Gastrocnemius medialis (tissue), 4 donors: ENCODE measurements at places on chromosomes 11 and 22. TPM values are rescaled to one million over a fixed set of nuclear protein-coding genes. Genes with fewer than 3 reads are reported as not detected.

DNA sequence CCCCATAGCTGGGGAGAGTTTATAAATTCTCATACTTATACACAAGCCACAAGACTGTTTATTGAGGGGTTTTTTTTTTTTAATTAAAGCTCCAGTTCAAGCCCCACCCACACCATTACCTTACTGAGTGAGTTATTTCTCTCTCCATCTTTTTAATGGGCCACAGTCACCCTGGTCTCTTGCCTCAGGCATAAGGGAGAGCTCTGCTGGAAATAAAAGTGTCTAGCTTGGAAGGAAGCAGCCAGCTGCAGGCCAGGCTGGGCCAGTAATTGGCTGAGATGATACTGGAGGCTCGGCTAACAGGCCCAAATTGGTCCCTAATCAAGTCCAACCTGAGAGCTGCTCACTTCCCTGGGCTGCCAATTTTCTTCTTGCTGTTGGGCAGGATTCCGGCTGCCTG is 174.1 kb downstream of the INSC start:
- no peaks in the 10 kb centered on the region for H3K4me1 ChIP-seq
- H3K4me3 ChIP-seq: no peak overlapping the region

GRCh38 chr22:49480896-49481658 is 346.6 kb downstream of the BRD1 start:
- no peaks in the 10 kb centered on the region for H3K36me3 ChIP-seq
- no peak for DNase-seq
- peaks cover 11% of the 10 kb centered on the region for H3K27me3 ChIP-seq
- H3K4me1 ChIP-seq: no peaks in the 10 kb centered on the region
- no peak overlapping the region for H3K27ac ChIP-seq

GRCh38 chr11:108370315-108370714 is 97.0 kb downstream of the C11orf65 start:
- no peak overlapping the region for H3K27ac ChIP-seq
- H3K4me3 ChIP-seq: no peak overlapping the region
- DNase-seq: no peak

DNA sequence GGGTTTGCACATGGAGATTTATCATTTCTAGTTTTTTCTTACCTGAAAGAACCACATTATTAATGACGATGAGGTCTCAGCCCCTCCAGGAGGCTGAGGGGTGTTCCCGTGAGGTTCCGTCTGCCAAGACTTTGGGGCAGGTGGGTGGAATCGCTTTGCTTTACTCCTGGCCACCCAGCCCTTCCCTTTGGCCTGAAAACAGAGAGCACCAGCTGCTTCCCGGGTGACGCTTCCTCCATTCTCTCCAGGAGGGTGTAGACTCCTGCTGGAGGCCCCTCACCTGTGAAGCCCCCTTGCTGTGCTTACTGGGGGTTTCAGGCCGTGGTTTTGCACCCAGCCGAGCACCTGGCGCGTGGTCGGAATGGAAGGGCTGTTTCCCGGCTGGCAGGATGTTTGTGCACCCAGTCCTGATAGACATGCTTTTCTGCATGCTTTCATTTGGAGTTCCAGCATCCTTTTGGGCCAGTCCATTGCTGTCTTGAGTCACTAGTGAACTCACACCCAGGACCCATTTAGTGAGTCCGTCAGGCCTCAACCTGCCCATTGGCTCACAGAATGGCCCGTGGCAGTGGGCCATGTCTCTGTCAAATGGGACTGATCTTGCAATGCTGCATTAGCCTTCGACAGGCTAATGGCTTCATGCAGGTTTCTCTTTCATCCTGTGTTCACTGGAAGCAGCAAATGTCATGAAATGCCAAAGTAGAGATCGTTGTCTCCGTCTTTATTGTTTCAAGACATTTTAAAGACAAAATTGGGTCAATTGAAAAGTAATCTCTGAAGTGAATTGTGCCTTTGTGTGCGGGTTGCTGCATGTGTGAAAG is 360.8 kb downstream of the TBC1D22A start:
- no peaks in the 10 kb centered on the region for H3K36me3 ChIP-seq
- no peaks in the 10 kb centered on the region for H3K4me1 ChIP-seq
- no peaks in the 10 kb centered on the region for H3K27me3 ChIP-seq
- no peak for DNase-seq
- H3K27ac ChIP-seq: no peak overlapping the region

- no peak overlapping the region for H3K4me3 ChIP-seq
- H3K36me3 ChIP-seq: no peaks in the 10 kb centered on the region
- peak overlapping the region; percentile 68 for H3K27ac ChIP-seq
- H3K27me3 ChIP-seq: no peaks in the 10 kb centered on the region
Measured at GRCh38 chr11:47466701-47467250, 17.8 kb upstream of the RAPSN start.

Gene APOL6
- 2.6 TPM for total RNA-seq

- H3K36me3 ChIP-seq: no peaks in the 10 kb centered on the region
- H3K27me3 ChIP-seq: no peaks in the 10 kb centered on the region
- H3K27ac ChIP-seq: no peak overlapping the region
- H3K4me1 ChIP-seq: peaks cover 19% of the 10 kb centered on the region
Measured at GRCh38 chr11:35317253-35317652, 102.1 kb downstream of the SLC1A2 start.

Gene NEFH
- total RNA-seq: not detected

Gene PRR33
- 2.3 TPM for total RNA-seq

Gene MMP11
- total RNA-seq: 3.6 TPM

GRCh38 chr11:59413646-59414045 is 12.6 kb downstream of the OR5A2 start:
- no peak for DNase-seq
- no peaks in the 10 kb centered on the region for H3K36me3 ChIP-seq
- no peaks in the 10 kb centered on the region for H3K4me1 ChIP-seq
- H3K4me3 ChIP-seq: no peak overlapping the region

GRCh38 chr11:20627701-20628100 is 28.3 kb downstream of the SLC6A5 start:
- H3K36me3 ChIP-seq: no peaks in the 10 kb centered on the region
- DNase-seq: no peak
- H3K4me1 ChIP-seq: no peaks in the 10 kb centered on the region
- no peaks in the 10 kb centered on the region for H3K27me3 ChIP-seq
- no peak overlapping the region for H3K4me3 ChIP-seq

DNA sequence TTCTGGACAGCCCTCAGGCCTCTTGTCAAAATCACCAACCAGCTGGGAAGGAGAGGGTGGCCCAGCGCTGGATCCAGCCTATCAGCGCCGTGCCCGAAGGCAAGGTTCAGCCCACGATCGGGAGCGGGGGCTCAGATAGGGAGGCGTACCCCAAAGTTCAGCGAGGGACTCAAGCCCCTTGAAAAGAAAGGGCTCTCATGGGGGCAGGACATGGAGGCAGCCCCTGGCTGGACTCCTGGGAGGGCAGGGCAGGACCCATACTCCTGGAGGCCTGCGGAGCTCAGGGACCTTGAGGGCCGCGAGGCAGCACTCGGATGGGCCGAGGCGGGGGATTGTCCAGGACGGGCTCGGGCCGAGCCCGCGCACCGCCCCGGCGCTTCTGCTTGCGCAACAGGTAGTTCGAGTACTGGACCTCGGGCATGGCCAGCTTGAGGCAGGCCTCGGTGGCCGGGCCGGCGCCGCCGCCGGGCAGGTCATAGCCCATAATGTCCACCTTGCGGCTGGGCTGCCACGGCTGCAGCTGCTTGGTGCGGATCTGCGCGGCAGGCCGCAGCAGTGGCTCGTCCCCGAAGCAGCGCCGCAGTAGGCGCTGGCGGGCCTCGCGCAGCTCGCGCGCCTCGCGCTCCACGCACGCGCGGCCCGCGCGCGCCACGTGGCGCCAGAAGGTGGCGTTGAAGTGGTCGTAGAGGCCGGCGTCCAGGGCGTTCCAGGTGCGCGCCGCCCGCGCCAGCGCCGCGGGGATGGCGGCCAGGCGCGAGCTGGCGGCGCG is 6.5 kb downstream of the GAL3ST3 start:
- H3K4me1 ChIP-seq: peaks cover 5% of the 10 kb centered on the region
- H3K36me3 ChIP-seq: no peaks in the 10 kb centered on the region
- DNase-seq: no peak
- no peak overlapping the region for H3K4me3 ChIP-seq
- H3K27me3 ChIP-seq: no peaks in the 10 kb centered on the region

Gene DPP3
- total RNA-seq: 30.7 TPM

DNA sequence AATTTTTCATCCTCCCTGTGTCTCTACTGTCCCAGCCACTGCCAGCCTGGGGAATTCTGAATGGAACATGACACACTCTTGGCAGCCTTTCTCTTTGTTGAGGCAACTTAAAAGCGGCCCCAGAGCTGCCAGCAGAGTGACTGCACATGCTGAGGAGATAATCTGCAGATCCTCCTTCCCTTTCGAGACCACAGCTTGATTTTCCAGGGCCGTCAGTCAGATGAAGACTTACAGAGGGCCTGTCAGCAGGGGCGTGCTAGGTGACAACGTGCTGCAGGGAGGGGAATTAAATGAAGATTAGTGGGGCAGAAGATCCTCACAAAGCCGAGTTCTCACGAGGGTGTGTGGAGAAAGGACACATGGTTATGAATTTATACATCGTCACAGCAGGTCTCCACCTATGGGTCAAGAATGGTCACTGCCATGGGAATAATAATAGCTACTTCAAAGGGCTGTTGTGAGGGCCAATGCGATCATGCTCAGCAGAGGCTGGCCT is 193.5 kb upstream of the PITPNB start:
- H3K27me3 ChIP-seq: no peaks in the 10 kb centered on the region
- peak overlapping the region; percentile 78 for H3K27ac ChIP-seq
- peaks cover 11% of the 10 kb centered on the region for H3K4me1 ChIP-seq

- DNase-seq: no peak
- H3K27me3 ChIP-seq: peaks cover 45% of the 10 kb centered on the region
- no peak overlapping the region for H3K4me3 ChIP-seq
Measured at GRCh38 chr22:39115977-39116621, 19.1 kb downstream of the APOBEC3H start.

DNA sequence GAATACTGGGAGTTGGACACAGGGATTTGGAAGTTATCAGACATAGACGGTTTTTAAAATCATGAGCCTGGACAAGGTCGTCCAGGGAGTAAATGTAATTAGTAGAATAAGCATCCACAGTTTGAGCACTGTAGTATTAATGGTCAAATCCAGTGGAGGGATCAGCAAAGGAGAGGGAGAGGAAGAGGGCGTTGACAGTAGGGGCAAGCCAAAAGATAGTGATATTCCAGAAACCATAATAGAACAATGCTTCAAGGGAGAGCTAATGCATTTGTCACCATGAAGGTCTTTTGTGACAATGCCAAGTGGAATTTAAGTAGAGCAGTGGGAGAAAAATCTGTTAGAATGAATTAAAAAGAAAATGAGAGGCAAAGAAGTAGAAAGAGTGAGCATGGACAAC is 68.9 kb upstream of the SLC5A12 start:
- H3K36me3 ChIP-seq: no peaks in the 10 kb centered on the region
- no peak for DNase-seq
- H3K27ac ChIP-seq: no peak overlapping the region
- no peaks in the 10 kb centered on the region for H3K4me1 ChIP-seq

GRCh38 chr11:69365558-69365957 is 71.6 kb downstream of the MYEOV start:
- no peak overlapping the region for H3K4me3 ChIP-seq
- no peak for DNase-seq
- H3K4me1 ChIP-seq: no peaks in the 10 kb centered on the region
- H3K27me3 ChIP-seq: no peaks in the 10 kb centered on the region
- H3K27ac ChIP-seq: no peak overlapping the region

- H3K27me3 ChIP-seq: no peaks in the 10 kb centered on the region
- no peaks in the 10 kb centered on the region for H3K4me1 ChIP-seq
- no peaks in the 10 kb centered on the region for H3K36me3 ChIP-seq
- H3K4me3 ChIP-seq: no peak overlapping the region
- H3K27ac ChIP-seq: no peak overlapping the region
Measured at GRCh38 chr11:64593156-64594105, 2.4 kb downstream of the SLC22A12 start.

Gene OR52I1
- total RNA-seq: not detected

GRCh38 chr22:39620924-39621690 is 50.6 kb downstream of the CACNA1I start:
- no peaks in the 10 kb centered on the region for H3K36me3 ChIP-seq
- no peak overlapping the region for H3K4me3 ChIP-seq
- H3K27ac ChIP-seq: no peak overlapping the region

DNA sequence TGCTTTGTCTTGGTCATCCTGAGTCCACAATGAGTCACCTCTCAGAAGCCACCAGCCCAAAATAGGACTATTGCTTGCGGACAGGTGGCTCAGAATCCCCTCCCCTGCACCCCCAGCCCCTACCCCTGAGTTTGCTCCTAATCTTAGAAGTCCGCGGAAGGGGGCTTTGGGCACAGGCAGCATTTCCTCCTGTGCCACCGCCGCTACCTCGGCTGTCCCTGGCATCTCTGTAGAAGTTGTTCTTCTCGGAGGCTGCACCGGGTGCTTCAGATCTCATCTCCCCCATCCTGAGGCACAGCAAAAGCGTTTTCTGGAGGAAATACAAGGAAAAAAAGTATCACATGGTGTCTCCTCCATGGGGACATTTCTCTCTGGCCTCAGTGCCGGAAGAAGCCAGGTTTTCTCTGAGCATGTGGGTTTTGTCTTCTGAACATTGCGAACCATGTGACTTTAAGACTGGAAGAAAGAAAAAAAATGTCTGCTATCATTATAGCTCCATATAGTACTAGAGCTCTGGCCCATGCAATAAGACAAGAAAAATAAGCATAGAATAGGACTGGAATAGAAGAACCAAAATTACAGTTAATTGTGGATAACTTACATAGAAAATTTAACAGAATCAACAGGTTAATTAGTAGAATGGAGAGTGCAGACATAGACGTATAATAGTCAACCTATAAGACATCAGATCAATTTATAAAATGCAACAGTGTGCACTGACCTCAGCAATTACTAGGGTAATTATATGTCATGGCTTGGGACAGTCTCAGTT is 63.2 kb downstream of the SHISAL1 start:
- H3K4me3 ChIP-seq: no peak overlapping the region
- H3K27ac ChIP-seq: no peak overlapping the region
- H3K4me1 ChIP-seq: no peaks in the 10 kb centered on the region
- no peaks in the 10 kb centered on the region for H3K36me3 ChIP-seq
- H3K27me3 ChIP-seq: no peaks in the 10 kb centered on the region

DNA sequence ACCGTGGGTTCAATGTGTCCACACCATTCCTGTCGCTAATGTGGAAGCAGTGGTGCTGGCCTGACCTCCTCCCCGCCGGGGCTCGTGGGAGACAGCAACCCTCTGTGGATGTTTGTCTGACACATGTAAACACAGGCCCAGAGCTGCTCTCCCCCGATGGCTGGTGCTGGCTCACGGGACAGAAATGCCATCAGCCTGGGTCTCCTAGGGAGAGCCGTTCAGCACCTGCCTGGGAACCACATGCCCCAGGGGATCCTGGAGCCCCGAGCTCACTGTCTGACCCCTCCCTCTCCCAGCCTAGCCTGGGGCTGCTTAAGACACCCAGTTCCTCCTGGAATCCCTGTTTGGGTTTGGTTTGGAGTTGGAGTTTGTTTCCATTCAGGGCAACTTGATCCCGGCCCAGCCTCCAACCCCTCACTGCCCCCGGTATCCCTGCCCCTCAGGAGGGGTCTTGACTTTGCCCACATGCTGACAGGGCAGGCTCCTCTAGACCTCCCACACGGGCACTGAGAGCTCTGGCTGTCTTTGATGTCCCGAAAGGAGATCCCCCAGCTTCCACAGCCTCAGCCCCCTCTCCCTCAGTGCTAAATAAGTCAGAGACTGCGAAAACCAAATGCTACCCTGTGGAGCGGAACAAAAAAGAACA is 50.9 kb upstream of the WNT11 start:
- no peaks in the 10 kb centered on the region for H3K4me1 ChIP-seq
- H3K36me3 ChIP-seq: no peaks in the 10 kb centered on the region
- H3K27ac ChIP-seq: no peak overlapping the region
- DNase-seq: no peak
